ENCODE measurements at places on chromosomes 3 and 15.

DNA sequence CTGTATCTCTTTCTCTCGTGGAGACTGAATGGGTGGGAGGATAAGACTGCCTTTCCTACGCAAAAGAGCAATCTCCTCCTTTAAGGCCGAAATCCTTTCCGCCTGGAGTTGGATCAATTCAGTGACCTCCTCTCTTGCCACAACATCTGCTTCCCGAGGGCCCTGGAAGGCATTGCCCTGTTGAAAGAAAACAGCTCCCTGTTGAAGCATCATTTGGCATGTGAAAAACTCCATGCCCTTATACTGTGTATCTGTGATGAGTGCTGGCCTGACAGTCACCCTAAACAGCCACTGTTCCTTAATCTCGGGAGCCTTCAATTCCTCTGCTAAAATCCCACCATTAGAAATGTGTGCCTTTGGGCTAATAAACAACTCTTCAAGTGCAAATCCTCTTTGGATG, 80.2 kb downstream of the BOC start:
- no peak for DNase-seq
- H3K36me3 ChIP-seq = no peaks in the 10 kb centered on the region
- no peaks in the 10 kb centered on the region for H3K4me1 ChIP-seq
- no peaks in the 10 kb centered on the region for H3K27me3 ChIP-seq

DNA sequence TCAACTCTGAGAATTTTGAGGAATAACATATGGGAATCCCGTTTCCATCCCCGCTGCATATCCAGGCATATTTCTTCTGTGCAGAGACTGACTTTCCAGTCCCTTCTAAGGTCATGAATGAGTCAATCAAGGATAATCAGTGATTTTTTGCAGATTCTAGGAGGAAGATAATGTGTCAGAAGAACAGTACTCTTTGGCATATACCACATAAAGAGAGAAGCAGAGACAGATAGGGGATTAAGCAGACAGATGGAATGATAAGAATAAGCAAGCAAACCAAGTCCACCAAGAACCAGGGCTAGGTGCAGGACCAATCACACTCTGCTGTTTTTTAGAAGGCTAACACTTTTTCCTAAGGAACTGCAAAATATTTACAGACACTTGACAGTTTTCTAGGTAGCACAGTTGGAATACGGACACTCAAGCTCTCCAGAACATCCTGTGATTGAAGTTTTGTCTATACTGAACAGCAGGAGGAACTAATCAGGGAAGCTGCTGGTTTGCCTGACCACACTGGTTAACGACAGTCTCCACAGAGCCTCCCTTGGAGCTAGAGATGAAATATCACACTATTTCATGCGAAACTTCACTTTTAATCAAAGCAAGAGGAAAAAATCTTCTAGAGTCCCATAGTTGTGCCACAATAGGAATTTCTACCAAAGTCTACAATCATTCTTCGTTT, 450.0 kb upstream of the KCNMB2 start:
- no peaks in the 10 kb centered on the region for H3K27me3 ChIP-seq
- DNase-seq = no peak
- no peak overlapping the region for H3K4me3 ChIP-seq
- no peak overlapping the region for H3K27ac ChIP-seq
- peaks cover 26% of the 10 kb centered on the region for H3K4me1 ChIP-seq

DNA sequence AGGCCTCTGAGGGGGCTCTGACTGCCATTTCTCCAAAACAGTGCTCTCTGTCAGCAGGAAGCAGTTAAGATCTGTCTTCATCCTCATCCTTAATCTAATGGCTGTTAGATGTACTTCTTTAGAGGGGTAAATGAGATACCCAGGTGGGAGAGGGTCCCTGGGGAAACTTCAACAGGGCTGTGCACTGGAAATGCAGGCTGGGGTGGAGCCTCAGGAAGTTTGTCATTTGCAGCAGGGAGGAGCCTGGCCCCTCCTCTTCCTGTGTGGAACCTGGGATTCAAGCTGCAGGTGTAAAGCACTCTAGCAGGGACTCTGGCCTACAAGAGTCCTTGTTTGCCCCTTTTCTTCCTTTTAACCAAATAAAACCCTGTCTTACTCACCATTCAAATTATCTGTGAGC, 1173.6 kb downstream of the OTOL1 start:
- no peaks in the 10 kb centered on the region for H3K27me3 ChIP-seq
- H3K27ac ChIP-seq = peak overlapping the region; percentile 45
- DNase-seq = no peak
- no peak overlapping the region for H3K4me3 ChIP-seq
- no peaks in the 10 kb centered on the region for H3K36me3 ChIP-seq

GRCh38 chr3:39095778-39096177, 11.6 kb downstream of the GORASP1 start:
- H3K4me3 ChIP-seq = no peak overlapping the region
- no peak overlapping the region for H3K27ac ChIP-seq
- peaks cover 35% of the 10 kb centered on the region for H3K36me3 ChIP-seq
- DNase-seq = no peak
